A673 (cell line): ENCODE measurements at places on chromosomes 6 and 20.

GRCh38 chr6:170485159-170485558 is 67.9 kb downstream of the PSMB1 start:
- peak; percentile 63 for DNase-seq

GRCh38 chr6:2793534-2794151 is 28.4 kb downstream of the WRNIP1 start:
- peak; percentile 45 for DNase-seq

- DNase-seq = no peak
Observed at GRCh38 chr6:15402406-15403045, 156.7 kb downstream of the JARID2 start.

GRCh38 chr20:44247131-44247571 is at the start of gene GDAP1L1:
TSS of gene GDAP1L1 (plus strand) at chr20:44247308. CDS start at chr20:44247335, 27 bp downstream.
- DNase-seq = no peak

DNA sequence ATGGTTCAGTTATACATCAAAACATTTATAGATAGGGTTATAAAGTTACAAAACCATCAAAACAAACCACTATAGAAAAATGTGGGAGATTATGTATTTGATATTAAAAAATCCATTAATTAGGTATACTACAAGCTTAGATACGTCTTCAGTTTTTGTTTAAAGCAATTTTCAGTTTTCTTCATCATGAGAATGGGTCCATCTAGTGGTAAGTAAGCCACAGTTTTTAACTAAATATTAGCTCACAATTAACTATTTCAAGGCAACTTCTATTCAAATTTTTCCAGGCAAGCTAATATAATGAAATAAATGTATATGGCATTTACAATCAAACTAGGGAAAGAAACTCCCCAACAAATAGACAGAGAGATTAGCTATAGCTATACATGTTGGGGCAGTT is 44.4 kb downstream of the RNGTT start:
- DNase-seq = peak; percentile 9

DNA sequence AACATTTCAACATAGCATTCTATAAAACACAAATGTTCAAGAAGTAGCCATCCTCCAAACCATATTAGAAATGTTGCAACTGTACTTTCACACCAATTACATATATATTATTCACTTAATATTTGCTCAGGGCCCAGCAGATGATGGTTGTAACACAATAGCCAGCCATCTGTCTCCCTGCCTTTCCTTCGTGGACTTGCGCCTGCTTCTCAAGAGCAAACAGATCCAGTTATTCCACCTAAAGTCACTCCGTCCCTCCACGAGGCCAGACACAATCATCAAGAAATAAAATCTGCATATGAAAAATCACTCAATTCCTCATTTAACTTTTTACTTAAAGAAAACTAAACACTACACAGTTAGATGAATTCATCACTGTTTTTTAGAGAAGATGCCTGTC is 160.4 kb downstream of the RALGAPA2 start:
- DNase-seq = no peak

- no peak for DNase-seq
Observed at GRCh38 chr20:14782731-14783130, 445.3 kb upstream of the FLRT3 start.

DNA sequence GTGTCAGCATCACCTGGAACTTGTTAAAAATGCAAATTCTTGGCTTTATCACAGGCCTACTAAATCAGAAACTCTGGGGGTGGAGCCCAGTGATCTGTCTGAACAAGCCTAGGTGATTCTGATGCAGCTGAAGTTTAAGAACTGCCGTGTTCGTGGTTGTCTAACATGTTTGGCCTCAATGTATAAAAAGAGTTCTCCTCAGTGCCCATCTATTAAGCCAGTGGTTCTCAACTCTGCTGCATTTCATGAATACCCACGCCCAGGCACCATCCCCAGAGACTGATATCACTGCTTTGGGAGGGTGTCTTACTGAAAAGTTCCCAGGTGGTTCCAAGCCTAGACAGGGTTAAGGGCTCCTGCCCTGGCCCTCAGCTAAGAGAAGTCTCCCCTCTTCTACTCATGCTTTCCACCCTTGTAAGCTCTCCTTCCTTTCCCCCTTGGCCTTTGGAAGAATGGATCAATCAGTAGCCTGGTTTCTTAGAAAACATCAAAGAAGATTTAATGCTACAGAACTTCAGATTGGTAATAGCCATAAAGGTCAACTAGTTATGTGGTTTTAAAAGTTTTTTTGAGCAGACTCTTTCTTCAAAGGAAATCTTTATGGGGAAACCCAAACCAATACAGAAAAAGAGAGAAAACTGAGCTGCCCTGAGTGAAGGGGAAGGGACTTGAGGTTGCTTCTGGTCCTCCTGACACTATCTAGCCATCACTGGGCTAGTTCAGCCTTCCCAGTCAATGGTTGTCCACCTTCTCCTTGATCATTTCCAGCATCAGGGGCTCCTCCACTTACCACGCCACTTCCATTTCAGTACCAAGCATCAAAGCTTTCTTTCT is 38.9 kb upstream of the TNFAIP3 start:
- no peak for DNase-seq

GRCh38 chr6:168496139-168496996 is 55.4 kb downstream of the SMOC2 start:
- no peak for DNase-seq

- no peak for DNase-seq
Observed at GRCh38 chr20:54843865-54844264, 368.5 kb downstream of the DOK5 start.

GRCh38 chr6:43310624-43311023 is 2.0 kb upstream of the CRIP3 start:
- no peak for DNase-seq

- no peak for DNase-seq
Observed at GRCh38 chr20:48761023-48761785, 66.6 kb downstream of the PREX1 start.
